Stomach (tissue), 19 donors: ENCODE measurements at places on chromosomes 4 and X.

- no peak for DNase-seq
Measured at GRCh38 chr4:177275999-177276398, 33.7 kb upstream of the NEIL3 start.

GRCh38 chr4:80082693-80083092 is 9.7 kb upstream of the ANTXR2 start:
- no peak for DNase-seq

DNA sequence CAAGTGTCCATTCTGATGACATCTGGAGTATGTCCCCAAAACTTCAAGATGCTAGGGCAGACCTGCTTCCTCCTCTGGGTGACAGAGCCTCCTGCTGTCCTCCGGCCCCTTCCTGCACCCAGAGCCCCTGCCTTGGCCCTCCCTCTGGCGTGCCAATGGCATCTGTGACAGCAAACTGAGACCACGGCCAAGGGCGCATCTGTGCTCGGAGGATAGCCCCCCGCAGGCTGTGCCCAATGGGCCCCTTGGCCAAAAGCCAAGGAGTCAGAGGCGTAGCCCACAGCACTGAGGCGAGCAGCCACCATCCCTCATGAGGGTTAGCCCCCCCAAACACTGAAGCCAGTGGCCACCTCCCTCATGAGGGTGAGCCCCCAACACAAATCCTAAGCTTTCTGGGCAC is 7.9 kb downstream of the LRPAP1 start:
- no peak for DNase-seq

- peak; percentile 47 for DNase-seq
Measured at GRCh38 chr4:16043642-16044498, 40.0 kb downstream of the PROM1 start.

DNA sequence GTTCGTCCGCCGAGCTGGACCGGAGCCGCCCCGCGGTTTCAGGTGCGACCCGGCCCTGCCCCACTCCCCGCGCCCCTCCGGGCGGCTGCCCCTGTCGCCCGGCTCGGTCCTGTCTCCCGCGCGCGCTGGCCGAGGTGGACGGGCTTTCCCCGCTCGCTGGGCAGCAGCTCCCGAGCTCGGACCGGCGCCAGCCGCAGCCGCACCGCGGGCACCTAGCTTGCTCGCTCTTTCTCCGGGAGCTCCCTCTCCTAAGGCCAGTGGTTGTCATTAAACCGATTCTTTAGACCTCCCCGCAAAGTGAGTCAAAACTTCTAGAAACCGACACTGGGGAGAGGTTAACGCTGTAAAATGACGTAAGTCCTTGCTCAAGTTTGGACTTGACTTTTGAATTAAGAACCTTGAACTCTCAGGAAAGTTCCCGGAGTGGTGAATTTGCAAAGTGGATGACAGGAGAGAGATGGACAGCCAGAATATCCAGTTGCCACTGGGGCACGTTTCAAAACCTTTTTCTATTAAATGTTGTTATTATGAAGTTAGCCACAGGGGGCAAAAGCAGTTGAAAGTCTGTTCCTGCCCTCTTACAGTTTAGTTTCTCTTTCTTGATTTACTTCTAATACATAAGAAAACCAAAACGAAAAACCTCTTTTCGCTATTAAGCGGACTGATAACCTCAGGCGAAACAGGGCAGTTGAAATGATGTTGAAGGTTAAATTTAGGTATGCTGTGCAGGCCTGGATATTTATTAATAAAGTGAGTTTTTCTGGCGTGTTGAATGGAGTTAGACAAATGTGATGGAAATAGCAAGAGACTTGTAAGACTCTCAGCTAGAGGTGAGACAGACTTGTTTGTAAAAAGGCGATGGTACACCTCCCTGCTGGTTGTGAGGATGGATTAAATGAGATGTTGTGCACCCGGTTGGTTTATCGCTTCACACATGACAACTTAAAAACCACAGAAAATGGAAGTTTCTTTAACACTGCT is 847 bp downstream of the PI4K2B start:
- peak; percentile 90 for DNase-seq

GRCh38 chr4:99300934-99301333 is 10.1 kb upstream of the ADH1A start:
- DNase-seq: peak; percentile 94

- peak; percentile 9 for DNase-seq
Measured at GRCh38 chr4:163540977-163541376, 46.5 kb downstream of the TMA16 start.

- DNase-seq: no peak
Measured at GRCh38 chr4:126627255-126627654, 1005.5 kb upstream of the INTU start.

- DNase-seq: no peak
Measured at GRCh38 chr4:88745581-88746163, 48.0 kb upstream of the NAP1L5 start.
